Osteoblast (primary cell): ENCODE measurements at places on chromosomes 16 and 17. TPM values are rescaled to one million over a fixed set of nuclear protein-coding genes. Genes with fewer than 3 reads are reported as not detected.

Gene SLC22A31
- not detected in 2 replicates for total RNA-seq

- no peak for DNase-seq
These were observed 42.0 kb upstream of the RBFOX1 start for GRCh38 chr16:7290682-7291081.

- DNase-seq: peak; percentile 71
These were observed 194.3 kb downstream of the ZNF423 start for GRCh38 chr16:49661465-49662187.

GRCh38 chr16:46828943-46829342, 2.0 kb downstream of the C16orf87 start:
- no peak for DNase-seq
